RPMI7951 (cell line): ENCODE measurements at places on chromosomes 13 and 19. TPM values are rescaled to one million over a fixed set of nuclear protein-coding genes. Genes with fewer than 3 reads are reported as not detected.
A peak's percentile ranks its signal among the peaks of the same experiment; 100 is the strongest.

DPF1 gene
- total RNA-seq: 1.7 and 3.0 TPM in 2 replicates

ZNF223 gene
- total RNA-seq: 3.6 and 5.3 TPM in 2 replicates

- DNase-seq: no peak
These were observed 60.0 kb upstream of the SPRY2 start for GRCh38 chr13:80400865-80401426.

DNA sequence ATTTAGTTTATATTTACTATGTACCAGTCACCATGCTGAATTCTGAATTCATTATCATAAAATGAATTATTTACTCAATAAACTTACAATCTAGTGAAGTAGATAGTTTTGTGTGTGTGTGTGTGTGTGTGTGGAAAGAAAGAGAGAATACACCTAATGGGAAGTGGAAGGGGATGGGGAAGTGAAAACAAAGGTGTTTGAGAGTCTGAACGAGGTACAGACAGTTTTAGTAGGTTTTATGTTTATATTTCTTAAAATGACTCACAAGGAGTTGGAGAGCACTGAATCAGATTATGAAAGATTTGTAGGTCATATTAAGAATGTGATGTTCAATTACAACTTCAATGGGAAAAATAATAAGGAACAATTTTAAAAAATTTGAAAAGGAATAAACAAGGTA, 1753.0 kb downstream of the SLITRK1 start:
- DNase-seq: no peak

DNA sequence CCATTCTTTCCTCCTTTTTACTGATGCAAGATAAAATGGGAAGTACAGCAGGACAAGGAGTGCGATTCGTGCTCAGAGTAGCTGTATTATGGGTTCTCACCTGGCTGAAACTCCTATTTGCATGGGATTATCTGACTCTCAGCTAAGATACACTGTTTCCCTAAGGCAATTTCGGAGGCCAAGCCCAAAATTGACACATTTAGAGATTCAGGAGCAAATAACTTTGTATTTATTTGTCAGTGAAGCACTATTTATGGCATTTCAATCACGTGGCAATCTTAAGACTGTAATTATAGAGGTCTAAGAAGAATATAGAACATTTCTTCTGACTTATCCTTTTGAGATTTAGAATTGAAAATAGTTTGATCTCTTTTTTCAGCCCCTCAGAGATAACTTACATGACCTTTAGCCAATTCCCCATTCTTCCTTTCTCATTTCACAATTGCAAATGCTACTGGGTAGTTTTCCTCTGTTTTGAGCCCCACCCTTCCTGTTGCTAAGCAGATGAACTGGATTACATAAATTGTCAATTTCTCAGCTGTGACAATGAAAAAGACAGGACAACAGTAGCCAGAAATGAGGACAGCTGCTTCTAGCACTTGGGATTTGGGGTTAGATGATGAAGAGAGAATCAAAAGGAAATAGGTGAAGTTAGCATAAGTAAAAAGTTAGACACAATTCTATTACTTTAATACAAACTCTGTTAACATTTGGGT, 122.7 kb upstream of the FRY start:
- DNase-seq: no peak

DNA sequence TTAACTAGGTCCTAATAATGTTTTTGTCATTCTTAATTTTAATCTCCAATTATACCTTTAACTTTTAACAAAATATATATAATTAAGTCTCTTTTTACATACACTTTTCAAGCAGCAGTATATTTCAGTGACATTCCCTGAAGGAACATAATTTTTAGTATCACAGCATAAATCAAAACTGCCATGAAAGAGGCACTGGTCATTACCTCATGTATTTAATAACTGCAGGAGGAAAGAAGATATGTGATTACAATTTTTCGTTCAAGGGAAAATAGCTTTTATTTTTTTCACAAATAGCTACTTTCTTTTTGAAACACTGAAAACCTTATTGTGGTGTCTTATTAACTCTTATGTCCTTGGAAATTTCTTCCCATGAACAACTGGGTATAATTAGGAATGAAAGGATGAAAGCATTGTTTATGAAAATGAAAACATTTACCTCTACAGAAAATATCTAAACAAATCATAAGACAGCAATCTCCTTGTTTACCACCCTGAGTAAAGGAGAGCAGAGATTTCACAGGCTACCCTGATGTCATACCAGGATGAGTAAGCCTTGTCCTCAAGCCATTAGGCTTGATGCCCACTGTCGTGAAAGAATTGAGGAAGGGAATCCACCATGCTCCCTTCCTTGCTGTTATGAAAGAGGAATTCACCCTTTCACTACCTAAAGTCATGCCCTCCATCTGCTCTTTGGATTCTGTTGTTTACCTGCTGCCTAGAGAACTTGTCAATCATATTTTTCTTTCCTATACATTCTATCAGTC, 877.2 kb upstream of the PCDH20 start:
- DNase-seq: no peak

- DNase-seq: peak; percentile 96
These were observed 2.5 kb upstream of the PLEKHF1 start for GRCh38 chr19:29662604-29663404.

DNA sequence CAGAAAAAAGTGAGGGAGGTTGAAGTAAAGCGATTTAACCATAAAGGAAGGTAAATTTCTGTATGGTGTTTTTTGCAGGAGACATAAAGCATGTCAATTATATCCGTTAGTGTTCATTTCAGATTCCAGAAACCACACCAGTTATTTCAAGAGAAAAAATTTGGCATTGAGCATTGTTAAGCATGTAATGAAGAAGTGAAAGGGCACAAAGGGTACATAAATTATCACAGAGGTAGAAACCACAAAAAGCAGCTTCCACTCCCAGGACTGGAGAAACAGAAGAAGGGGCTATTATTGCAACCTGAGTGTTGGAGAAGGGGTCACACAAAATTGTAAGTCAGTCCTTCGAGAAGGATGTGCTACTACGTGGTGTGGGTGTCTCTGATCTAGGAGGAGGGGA, 72.2 kb upstream of the DACH1 start:
- no peak for DNase-seq

- peak; percentile 14 for DNase-seq
These were observed 12.1 kb upstream of the LGALS13 start for GRCh38 chr19:39590265-39590664.

DNA sequence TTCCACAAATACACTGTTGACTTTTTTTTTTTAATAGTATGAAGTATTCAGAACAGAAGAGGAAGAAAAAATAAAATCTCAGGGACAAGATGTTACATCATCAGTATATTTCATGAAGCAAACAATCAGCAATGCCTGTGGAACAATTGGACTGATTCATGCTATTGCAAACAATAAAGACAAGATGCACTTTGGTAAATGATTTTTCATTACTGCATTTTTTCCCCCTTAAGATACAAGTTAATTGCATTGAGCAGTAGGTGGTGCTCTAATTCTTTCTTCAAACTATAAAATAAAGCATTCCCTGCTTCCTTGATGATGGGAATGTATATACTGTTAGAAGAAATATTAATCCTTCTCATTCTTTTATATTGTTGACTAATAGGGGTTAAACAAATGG, 17.1 kb downstream of the UCHL3 start:
- DNase-seq: peak; percentile 42
